ENCODE measurements at places on chromosomes 6 and 20.
A peak's percentile ranks its signal among the peaks of the same experiment; 100 is the strongest.

DNA sequence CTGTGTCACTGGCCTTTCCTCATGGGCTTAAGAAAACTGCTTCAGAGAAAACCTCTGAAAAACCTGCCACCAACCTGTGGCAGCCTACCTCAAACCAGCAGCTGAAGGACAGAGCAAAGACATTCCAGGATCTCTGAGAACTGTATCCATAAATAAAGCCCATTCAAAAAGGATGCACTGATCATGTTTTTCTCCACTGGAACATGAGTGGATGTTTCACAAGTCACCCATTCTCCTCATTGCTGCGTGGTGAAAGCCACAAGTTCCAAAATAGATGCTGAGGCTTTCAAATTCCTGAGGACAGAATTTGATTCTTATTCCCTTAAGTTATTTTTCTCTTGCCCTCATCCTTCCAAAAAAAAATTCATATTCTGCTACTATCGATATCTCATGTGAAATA, 280.6 kb downstream of the KHDC1L start:
- DNase-seq, result peak; percentile 5

- no peak for DNase-seq
Measured at GRCh38 chr6:160987265-160987664, 4.3 kb upstream of the MAP3K4 start.

- DNase-seq, result peak; percentile 59
Measured at GRCh38 chr6:121222656-121223055, 111.6 kb downstream of the TBC1D32 start.

GRCh38 chr6:703552-703951, 10.6 kb upstream of the EXOC2 start:
- DNase-seq, result peak; percentile 44

- no peak for DNase-seq
Measured at GRCh38 chr20:63080811-63081210, 74.0 kb upstream of the BHLHE23 start.

DNA sequence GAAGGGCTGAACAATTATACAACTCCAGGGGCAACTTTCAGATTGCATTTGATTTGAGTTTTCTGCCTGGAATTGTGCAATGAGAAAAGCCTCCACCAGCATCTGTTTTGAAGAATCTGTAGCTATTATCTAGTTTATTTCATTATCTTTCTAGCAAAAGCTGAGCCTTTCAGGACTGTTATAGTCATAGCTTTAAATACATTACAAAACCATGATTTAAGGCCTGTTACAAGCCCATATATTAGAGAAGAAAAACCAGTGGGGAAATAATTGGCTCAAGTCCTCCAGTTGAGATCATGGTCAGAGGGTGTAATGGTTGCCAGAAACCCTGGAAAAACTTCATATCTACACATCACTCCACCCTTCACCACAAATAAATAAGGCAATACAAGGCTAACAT, 676.2 kb downstream of the HDGFL1 start:
- DNase-seq, result peak; percentile 66

Measured in fibroblast of skin of right quadriceps (primary cell).